Endothelial cell (in vitro differentiated cells): ENCODE measurements at places on chromosomes 1 and 21. TPM values are rescaled to one million over a fixed set of nuclear protein-coding genes. Genes with fewer than 3 reads are reported as not detected.

DNA sequence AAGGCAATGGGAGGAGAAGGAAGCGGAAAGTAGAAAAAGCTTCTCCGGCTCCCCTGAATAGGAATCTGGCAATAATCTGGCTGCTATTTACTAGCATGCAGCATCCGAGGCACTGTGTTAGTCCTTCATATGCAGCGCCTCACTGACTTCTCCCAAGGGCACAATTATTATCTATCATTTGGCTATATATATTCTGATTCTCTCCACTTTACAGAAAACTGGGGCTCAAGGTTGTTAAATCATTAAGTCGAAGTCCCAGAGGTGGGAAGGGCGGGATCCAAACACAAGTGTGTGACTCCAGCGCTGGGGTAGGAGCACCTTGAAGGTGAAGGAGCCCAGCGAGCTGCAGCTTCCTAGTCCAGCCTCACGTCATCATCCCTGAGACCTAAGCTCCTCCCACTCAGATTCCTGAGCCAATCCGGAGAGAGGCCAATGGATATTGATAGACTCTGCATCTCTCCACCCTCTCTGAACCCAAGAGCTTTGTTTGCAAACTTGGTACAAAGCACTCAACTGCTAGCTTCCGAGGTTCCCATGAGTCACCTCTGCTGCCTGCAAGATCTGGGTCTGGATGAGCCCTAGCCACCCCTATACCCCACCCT is 16.6 kb upstream of the EYA3 start:
- H3K4me3 ChIP-seq: no peak overlapping the region
- peak; percentile 18 for DNase-seq
- H3K36me3 ChIP-seq: no peaks in the 10 kb centered on the region
- peaks cover 2% of the 10 kb centered on the region for H3K27me3 ChIP-seq

- DNase-seq: no peak
- peaks cover 3% of the 10 kb centered on the region for H3K27me3 ChIP-seq
- H3K4me1 ChIP-seq: peaks cover 42% of the 10 kb centered on the region
- H3K4me3 ChIP-seq: no peak overlapping the region
Measured at GRCh38 chr21:31403596-31404333, 59.7 kb upstream of the TIAM1 start.

DNA sequence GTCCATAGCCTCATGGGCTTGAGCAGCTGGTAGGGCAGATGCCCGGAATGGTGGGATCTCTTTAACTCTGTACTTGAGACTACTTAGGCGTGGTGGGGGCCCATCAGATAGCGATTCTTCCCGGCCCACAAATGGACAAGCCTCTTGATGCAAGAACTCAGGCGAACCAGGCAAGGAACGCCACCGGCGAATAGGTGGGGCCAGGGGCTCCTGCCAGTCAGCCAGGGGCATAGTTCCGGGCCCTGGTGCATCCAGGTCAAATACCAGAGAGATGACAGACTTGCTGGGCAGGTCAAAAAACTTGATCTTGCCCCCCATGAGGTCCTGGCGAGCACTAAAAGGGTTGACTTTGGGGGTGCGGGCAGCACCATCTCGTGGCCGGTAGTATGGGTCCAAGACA is 4.8 kb upstream of the MUTYH start:
- peak overlapping the region; percentile 34 for H3K4me3 ChIP-seq
- H3K4me1 ChIP-seq: peaks cover 29% of the 10 kb centered on the region
- H3K27ac ChIP-seq: peak overlapping the region; percentile 39

DNA sequence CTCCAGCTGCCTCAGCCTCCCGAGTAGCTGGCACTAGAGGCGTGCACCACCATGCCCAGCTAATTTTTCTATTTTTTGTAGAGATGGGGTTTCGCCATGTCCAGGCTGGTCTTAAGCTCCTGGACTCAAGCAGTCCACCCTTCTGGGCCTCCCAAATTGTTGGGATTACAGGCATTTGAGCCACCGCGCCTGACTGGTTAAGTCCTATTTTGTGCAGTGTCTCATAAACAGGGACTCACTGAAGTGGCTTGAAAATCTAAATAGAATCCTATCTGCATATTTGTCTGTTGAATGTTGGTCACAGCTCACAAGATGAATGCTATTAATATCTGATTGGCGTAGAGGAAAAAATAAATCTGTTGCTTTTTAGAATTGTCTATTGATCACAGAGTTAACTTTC is 5.9 kb upstream of the CHAF1B start:
- no peaks in the 10 kb centered on the region for H3K27me3 ChIP-seq
- no peaks in the 10 kb centered on the region for H3K4me1 ChIP-seq
- no peak overlapping the region for H3K27ac ChIP-seq

Gene FAM72C
- total RNA-seq: 2.5 TPM

DNA sequence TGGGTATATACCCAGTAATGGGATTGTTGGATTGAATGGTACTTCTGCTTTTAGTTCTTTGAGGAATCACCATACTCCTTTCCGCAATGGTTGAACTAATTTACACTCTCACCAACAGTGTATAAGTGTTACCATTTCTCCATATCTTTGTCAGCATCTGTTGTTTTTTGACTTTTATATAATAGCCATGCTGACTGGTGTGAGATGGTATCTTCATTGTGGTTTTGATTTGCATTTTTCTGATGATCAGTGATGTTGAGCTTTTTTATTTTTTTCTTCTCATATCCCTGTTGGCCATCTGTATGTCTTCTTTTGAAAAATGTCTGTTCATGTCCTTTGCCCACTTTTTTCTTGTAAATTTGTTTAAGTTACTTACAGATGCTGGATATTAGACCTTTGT is 14.1 kb downstream of the DNM3 start:
- no peak for DNase-seq
- H3K4me3 ChIP-seq: no peak overlapping the region

Gene TNFSF4
- total RNA-seq: 0.15 TPM

Gene MATN1
- 1.7 TPM for total RNA-seq

Gene PADI2
- 0.28 TPM for total RNA-seq

Gene PEAR1
- 50.7 TPM for total RNA-seq

Gene SLC44A5
- 3.4 TPM for total RNA-seq

Gene FLAD1
- total RNA-seq: 35.9 TPM

Gene HOOK1
- total RNA-seq: 8.2 TPM
